AG10803 (cell line): ENCODE measurements at places on chromosomes 1 and 21.

DNA sequence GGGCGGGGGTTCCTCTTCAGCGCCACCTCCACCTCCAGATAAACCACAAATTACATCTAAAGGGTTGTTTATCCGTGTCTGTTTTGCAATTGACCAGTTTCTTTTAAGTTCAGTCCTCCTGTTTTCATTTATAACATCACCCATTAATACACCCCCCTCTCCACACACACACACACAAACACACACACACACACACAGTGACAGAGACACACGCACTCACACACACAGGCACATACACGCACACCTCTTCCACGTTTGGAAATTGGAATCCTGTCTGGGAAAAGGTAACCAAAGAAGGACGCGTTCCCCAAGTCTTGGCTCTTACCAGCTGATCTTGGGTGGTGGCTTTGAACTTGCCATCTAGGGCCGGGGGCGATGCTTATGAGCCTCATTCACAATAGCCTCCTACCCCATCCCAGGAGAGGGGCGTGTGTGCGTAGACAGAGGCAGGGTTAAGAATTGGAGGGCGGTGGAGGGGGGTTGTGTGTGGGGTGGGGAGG, 442 bp upstream of the CSMD2 start:
- peak; percentile 36 for DNase-seq

DNA sequence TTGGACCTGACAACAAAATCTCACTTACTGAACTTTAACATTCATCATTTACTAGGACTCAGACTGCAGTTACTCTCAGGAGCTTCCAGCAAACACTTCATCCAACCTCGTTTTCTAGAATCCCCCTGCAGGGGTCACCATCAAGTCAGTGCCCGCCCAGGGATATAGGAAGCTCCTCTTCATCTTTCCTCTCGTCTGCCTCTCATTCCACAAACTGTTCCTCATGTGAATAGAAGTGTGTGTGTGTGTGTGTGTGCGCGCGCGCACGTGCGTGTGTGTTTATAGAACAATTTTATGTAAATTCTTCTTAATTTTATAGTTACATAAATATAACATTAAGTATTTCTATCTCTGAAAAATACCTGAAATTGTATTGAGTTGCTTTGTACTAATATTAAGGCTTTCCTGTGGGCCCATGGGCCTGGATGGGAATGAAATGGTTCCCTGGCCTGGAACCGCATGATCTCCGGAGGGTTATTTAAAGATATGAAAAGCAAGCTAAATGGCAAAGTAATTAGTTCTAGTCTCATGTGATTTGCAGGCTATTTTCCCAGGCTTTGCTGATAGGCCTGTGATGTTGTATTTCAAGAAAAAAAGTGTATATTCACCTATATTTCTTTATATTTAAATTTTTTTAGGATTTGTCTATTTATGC, 21.7 kb upstream of the ABCD3 start:
- no peak for DNase-seq

DNA sequence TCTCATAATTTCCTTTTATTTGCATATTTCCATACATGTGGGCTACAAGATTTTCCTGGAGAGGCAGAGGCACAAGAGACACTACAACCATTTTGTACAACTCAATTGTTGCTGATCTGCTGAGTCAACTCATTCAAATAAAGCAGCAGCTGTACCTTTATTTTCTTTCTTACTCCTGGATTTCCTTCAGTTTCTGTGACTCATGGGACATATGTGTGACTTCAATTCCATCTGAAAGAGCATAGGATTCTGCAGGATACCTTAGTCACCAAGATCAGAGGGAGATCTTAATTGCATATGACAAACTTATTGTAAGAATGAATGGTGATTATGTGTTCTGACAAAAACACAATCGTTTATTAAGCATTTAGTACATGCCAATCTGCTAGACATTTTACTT, 2219.4 kb downstream of the NCAM2 start:
- DNase-seq, result no peak

- no peak for DNase-seq
Observed at GRCh38 chr1:34851431-34852105, 8.0 kb downstream of the SMIM12 start.

- DNase-seq, result no peak
Observed at GRCh38 chr1:165342587-165342986, 13.9 kb downstream of the LMX1A start.

DNA sequence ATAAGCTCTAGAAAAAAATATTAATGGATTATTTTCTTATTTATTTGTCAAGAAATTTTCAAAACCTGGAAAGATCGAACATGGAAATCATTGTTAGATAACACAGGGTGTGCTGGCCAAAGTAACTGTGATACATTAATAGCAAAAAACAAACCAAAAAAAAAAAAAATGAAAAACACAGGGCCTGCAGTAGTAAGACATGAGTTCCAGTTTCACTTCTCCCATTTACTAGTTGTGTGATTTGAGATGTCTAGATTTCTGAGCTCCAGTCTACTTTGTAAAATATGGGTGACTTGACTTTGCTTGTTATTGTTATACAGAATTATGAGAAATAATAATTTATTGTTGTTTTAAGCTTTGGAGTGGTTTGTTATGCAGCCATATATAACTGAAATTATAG, 13.6 kb downstream of the FAM177B start:
- no peak for DNase-seq

DNA sequence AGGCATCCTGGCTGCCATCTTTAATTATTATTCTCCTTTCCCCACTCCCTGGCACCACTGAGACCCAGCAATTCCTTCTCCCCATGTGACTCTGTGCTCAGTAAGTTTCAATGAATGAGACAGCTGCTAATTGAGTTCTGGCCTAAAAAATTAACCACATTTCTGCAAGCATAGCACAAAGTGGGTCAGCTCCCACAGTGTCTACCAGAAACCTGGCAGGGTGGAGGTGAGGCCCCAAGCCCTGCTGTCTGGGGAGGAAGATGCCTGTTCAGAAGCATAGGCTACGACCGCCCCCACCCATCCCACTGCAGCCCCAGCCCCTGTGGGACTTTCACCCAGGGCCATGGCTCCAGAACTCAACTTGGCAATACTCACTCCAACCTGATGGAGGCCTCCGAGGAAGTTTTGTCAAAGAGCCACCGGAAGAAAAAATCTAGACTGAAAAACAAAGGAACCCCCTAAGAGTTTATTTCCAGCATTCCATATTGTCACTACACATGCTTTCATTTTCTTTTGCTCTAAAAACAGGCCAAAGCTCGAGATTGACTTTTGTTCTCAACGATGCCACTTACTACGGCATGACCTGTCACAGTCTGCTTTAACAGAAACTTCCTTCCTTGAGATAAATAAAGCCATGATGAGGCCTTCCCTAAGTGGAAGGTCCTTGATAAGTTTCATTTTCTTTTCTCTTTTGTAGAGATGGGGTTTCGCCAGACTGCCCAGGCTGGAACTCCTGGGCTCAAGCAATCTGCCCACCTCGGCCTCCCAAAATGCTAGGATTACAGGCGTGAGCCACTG, 26.5 kb downstream of the TMEM63A start:
- no peak for DNase-seq

GRCh38 chr1:24586970-24587820, 31.3 kb downstream of the NCMAP start:
- DNase-seq, result peak; percentile 54

DNA sequence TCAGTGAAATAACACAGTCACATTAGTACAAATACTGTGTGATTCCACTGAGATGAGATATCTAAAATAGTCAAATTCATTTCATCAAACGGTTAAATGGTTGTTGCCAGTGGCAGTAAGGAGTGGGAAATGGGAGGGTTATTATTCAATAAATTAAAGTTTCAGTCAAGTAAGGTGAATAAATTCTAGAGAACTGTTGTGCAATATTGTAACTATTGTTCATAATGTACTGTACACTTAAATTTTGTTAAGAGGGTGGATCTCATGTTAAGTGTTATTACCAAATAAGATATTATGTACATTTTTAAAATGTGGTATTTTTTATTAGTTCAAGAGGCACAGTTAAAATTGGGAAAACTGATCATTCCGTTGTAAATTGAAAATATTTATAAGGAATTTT, 463.3 kb upstream of the BRINP3 start:
- DNase-seq, result no peak

DNA sequence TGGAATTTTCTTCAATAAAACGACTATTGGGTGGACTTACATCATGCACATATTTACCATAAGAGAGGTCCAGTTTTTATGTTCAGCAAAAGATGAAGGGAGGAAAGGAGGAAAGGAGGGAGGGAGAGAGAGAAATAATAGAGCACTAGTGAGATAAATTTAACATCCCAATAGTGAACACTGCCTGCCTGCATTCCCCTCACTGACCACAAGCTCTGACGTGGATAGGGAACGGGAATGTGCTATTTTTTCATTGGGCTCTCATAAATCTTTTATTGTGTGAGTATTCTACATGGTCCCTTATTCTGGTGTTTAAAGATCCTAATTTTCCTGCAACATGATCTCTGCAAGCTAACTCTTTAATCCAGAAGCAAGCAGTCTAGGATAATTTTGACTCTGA, 82.1 kb downstream of the TTC3 start:
- peak; percentile 43 for DNase-seq

GRCh38 chr1:203667616-203668015, 41.0 kb downstream of the ATP2B4 start:
- DNase-seq, result no peak

DNA sequence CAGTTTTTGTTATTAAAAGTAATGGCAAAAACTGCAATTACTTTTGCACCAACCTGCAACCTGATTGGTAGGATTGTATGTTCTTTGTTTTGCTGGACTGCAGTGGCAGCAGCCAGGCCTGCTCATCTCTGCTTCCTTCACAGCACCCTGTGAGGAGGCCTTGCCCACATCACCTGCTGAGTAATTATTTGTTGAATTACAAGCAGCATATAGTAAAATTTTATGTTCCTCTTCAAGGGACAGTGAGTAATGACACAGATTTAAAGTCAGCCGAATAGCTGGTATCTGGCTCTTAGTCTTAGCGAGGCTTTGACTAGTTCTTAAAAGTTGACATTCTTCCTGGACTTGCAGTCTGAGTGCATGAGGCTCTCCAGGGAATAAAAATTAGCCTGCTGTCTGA, 435.1 kb downstream of the PRDM2 start:
- DNase-seq, result no peak

- no peak for DNase-seq
Observed at GRCh38 chr1:33001282-33001681, 35.4 kb downstream of the AK2 start.

DNA sequence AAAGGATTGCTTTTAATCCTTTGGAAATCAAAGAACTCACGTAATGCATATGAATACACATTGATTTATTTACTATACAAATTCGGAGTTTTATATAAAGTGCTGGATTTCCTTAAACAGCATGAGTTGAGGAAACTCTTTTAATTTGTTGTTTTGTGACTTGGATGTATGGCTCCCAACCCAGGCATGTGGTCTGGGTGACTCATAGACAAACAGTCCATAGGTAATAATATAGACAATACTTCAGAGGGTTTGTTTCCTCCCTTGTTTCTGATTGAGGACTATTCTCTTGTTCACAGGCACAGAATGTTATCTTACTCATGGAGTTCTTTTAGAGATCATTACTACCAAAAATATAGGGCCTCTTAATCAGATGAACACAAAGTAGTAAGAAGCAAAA, 43.8 kb downstream of the XPR1 start:
- no peak for DNase-seq

GRCh38 chr1:5099558-5099957, 445.1 kb downstream of the AJAP1 start:
- no peak for DNase-seq

GRCh38 chr1:90322186-90322585, 327.3 kb downstream of the ZNF326 start:
- no peak for DNase-seq

DNA sequence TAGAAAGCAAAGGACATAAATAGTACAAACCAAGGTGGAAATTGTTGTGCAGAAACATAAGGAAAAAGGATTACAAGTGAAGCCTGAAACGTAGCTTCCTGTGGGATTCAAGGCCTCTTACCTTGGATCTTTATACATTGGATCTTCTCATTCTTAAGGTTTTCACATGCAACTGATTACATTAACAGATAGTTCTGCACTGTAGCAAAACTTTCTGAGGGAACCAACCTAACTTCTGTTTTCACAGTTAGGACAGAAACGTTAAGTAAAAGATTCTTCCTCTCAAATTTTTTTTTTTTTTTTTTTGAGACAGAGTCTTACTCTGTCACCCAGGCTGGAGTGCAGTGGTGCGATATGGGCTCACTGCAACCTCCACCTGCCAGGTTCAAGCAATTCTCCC, 7.8 kb upstream of the TM2D1 start:
- DNase-seq, result no peak

GRCh38 chr1:116557323-116557878, 13.4 kb downstream of the CD58 start:
- DNase-seq, result no peak

- peak; percentile 4 for DNase-seq
Observed at GRCh38 chr21:16046656-16047330, 317.0 kb downstream of the USP25 start.

DNA sequence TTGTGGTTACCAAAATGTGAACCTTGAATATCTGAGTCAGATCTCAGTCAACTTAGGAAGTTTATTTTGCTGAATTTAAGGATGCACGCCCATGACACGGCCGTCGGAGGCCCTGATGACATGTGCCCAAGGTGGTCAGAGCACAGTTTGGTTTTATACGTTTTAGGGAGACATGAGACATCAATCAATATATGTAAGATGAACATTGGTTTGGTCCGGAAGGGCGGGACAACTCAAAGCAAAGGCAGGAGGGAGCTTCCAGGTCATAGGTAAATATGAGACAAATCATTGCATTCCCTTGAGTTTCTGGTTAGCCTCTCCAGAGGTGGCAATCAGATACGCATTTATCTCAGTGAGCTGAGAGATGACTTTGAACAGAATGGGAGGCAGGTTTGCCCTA, 1.0 kb upstream of the PRMT2 start:
- DNase-seq, result no peak

GRCh38 chr1:17630048-17630830, 90.7 kb downstream of the ARHGEF10L start:
- peak; percentile 78 for DNase-seq

- DNase-seq, result no peak
Observed at GRCh38 chr1:185215911-185216310, 58.9 kb downstream of the SWT1 start.

- no peak for DNase-seq
Observed at GRCh38 chr1:89043940-89044339, 21.1 kb downstream of the GBP1 start.

GRCh38 chr1:35243691-35244090, 24.8 kb upstream of the ZMYM4 start:
- DNase-seq, result no peak

GRCh38 chr1:161307892-161308638, 1.7 kb downstream of the MPZ start:
- no peak for DNase-seq

DNA sequence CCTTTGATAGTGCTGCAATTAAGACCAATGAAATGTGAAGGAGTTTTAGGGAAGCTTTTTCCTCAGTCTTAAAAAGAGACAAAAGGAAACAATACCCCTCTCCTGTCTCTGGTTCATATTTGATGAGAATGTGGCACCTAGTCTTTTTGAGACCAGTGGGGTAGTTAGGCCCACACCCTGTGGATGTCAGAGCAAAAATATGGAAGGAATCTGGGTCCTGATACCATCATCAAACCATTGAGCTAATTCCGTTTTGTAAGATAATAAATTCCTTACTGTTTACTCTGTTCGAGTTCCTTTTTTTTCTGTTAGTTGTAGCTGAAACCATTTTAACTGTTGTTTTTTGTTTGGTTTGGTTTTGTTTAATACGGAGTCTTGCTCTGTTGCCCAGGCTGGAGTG, 33.3 kb downstream of the PTPRC start:
- peak; percentile 94 for DNase-seq
